ENCODE measurements at places on chromosomes 4 and X.

DNA sequence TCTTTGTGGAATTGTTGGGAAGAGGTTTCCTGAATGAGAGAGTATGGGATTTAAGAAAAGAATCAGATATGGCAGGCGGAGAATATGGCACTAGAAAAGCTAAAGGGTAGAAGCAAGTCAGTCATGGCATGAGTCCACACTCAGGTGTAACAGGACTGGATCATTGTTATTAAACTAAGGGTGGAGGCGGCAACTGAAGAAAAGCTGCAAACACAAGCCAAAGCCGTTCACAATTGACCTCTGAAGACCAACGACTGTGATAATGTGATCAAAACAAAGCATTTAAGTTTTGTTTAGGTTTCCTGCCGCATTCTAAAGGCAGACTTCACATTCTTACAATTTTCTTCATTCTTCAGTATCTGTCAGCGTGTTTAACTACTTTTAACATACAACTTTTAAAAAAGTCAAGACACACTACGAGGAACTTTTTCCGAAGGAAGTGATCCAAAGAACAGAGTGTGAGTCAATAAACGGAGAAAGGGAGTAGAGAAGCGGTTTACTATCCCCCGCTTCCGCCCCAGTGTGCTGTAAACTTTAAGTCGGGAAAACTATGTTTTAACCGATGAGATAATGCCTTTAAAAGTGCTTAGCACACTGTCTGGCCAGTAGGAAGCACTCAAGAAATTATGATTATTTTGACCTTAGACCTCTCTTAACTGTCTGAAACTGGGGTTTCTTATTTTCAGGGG lies 909 bp upstream of the SLAIN2 start:
- DNase-seq, result no peak

- no peak for DNase-seq
These were observed 212.3 kb downstream of the DCAF12L2 start for GRCh38 chrX:125953814-125954213.

- no peak for DNase-seq
These were observed 471.6 kb downstream of the PCDH19 start for GRCh38 chrX:99938464-99938863.

DNA sequence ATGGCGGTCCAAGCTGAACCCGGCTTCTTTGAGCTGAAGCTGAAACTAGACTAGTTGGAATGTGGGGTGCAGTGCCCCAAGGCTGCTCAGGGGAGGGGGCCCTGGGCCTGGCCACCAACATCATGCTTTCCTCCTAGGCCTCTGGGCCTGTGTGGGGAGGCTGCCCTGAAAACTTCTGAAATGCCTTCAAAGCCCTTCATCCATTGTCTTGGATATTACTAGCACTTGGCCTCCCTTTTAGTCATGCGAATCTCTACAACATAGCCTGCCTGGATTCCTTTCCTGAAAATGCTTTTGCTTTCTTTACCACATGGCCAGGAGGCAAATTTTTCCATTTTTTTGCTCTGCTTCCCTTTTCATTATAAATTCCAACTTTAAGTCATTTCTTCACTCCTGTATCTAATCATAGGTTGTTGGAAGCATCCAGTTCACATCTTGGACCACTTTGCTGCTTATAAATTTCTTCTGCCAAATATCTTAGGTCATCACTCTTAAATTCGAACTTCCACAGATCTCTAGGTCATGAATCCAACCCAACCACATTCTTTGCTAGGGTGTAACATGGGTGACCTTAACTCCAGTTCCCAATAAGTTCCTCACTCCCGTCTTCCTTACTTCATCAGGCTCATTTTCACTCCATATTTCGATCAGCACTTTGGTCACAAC lies 103.4 kb downstream of the DDIT4L start:
- no peak for DNase-seq

- DNase-seq, result no peak
These were observed 95.9 kb upstream of the RPS6KA3 start for GRCh38 chrX:20362268-20363267.

- DNase-seq, result no peak
These were observed 79.6 kb upstream of the LRPAP1 start for GRCh38 chr4:3611778-3612177.

GRCh38 chr4:128358231-128358912 lies 70.8 kb upstream of the PGRMC2 start:
- DNase-seq, result no peak

- no peak for DNase-seq
These were observed 109.9 kb downstream of the ZNF518B start for GRCh38 chr4:10347281-10347795.

DNA sequence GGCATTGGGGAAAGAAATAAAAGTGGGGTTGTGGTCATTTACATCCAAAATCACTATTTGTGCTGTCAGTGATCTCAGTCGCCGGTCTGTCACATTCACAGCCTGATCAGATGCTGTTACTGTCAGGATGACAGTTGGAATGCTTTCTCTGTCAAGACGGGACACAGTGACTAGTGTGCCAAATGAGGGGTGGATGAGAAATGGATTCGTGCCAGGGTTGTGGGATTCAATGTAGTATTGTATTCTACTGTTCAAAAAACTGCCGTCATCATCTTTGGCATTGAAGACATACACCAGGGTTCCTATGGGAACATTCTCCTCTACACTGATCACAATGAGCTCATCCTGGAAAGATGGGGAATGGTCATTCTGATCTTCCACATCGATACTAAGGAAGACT lies 171.1 kb downstream of the DCHS2 start:
- DNase-seq, result no peak

- DNase-seq, result no peak
These were observed 171.8 kb upstream of the FAM9B start for GRCh38 chrX:9205599-9206223.

- no peak for DNase-seq
These were observed 78.5 kb upstream of the DDIT4L start for GRCh38 chr4:100268789-100269188.

- no peak for DNase-seq
These were observed 5.6 kb upstream of the KLHL2 start for GRCh38 chr4:165201806-165202205.

DNA sequence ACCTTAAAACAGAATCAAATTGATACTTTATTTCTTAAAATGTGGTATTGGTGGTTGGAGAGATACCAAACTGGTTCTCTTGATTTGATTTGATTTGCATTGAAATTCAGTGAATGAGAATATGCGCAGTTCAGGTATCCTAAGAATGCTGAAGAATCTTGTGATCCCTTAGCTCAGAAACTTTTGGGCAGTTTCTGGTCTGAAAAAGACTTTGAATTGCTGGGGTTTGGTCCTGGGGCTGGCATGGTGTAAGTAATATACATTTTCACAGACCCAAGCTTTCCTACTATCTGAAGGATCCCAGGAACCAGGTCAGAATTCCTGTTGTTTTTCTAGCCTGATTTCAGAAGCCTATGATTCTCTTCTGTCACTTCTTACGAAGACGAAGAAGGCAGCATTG lies 6.6 kb downstream of the RAB33B start:
- no peak for DNase-seq

GRCh38 chr4:132180020-132180427 lies 969.1 kb upstream of the PCDH10 start:
- DNase-seq, result no peak

DNA sequence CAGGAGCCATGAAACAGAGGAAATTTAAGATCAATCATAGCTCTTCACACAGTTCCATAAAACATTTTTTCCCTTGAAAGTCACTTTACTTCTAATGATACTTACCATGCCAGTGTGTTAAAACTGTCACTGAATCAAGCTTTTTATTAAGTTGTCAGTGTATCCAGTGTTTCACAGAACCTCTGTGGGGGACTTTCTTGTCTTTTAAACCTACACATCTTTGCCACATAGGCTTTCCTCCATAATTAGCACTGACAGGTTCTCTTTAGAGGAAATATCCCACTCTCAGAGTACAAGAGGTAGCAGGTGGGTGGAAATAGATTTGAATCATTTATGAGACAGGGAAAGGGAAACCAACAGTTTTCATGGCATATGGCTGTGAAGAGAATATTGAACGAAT lies 25.8 kb upstream of the DYNLT3 start:
- no peak for DNase-seq

DNA sequence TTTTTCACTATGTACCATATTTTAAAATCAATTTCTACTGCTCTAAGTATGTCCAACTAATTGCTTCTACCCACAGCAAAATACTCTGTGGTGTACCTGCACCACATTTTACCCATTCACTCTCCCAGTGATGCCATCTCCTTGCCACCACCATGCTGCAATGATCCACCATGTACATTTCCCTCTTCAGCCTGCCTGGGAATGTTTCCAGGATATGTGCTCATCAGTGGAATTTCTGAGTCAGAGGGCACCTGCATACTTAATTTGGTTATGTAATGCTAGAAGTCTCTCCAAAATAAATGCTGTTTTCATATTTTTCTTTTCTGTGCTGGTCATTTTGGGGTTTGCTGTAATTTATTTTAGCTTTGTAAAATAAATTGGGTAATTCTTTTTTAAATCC lies 33.2 kb upstream of the OCIAD2 start:
- no peak for DNase-seq

DNA sequence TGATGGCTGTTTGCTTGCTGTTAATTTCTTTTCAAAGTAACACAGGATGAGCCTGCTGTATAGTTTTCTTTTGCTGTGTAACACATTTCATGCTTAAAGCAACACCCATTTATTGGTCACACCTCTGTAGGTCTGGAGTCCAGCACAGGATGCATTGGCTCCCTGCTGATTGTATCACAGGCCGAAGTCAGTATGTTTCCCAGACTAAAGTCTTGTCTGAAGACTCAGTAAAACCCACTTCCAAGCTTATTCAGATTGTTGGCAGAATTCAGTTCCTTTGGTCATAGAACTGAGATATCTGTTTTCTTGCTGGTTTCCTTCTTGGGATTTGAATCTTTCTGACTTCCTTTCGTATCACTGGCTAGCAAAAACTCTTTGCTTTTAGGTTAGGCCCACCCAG lies 54.3 kb downstream of the LRP2BP start:
- DNase-seq, result no peak

DNA sequence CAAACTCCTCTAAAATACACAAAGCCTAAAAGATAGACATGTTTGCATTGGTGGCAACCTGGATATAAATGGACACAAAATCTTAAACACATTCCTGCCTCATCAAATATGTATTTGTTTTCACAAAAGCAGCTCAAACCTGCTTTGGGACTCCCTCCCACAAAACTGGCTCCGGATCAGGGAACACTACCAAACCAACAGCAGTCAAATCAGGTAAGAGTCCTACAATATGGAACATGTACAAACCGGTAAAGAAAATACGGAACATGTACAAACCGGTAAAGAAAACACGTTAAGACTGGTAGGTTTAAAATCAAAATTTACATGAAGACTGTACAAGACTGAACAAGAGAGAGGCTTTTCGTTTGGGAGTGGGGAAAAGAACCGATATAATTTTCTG lies 4.3 kb downstream of the AMTN start:
- no peak for DNase-seq

DNA sequence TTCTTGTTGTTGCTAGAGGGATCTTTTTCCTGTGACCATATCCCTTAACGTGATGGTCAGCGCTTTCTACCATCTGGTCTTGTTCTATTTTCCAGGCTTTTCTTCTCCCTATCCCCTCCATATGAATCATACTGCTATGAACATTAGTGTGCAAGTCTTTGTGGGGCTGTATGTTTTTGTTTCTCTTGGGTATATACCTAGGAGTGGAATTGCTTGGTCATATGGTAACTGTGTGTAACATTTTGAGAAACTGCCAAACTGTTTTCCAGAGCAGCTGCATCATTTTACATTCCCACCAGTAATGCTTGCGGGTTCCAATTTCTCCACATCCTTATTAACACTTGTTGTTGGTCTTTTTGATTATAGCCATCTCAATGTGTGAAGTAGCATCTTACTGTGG lies 121.4 kb downstream of the SPRY1 start:
- no peak for DNase-seq

GRCh38 chrX:8627796-8628195 lies 104.1 kb downstream of the ANOS1 start:
- no peak for DNase-seq

GRCh38 chr4:86015412-86016350 lies 344.2 kb downstream of the MAPK10 start:
- no peak for DNase-seq

- no peak for DNase-seq
These were observed 181.5 kb downstream of the SHROOM3 start for GRCh38 chr4:76616526-76616925.

- DNase-seq, result no peak
These were observed 55.4 kb upstream of the RASGEF1B start for GRCh38 chr4:81527115-81527514.

DNA sequence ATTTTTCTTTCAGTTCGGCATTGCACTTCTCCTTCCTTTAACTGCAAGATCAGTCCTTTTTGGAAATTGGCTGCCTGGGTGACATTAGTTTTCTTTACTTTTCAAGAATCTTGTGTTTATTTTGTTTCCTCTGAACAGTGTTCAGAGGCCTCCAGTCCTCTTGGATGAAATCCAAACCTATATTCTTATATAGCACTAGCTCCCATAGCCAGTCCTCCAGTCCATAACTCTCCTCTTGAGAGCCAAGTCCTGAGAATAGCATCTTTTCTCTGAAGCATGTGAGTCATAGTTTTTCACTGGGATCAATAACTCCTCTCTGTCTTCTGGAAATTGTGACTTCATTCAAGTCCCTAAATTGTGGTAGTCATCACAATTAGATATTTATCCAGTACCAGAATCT lies 357.5 kb downstream of the RAPGEF2 start:
- DNase-seq, result no peak

- DNase-seq, result no peak
These were observed 46.9 kb upstream of the SMARCAD1 start for GRCh38 chr4:94160774-94161173.

- DNase-seq, result no peak
These were observed 391.4 kb downstream of the SH2D1A start for GRCh38 chrX:124737771-124738170.

DNA sequence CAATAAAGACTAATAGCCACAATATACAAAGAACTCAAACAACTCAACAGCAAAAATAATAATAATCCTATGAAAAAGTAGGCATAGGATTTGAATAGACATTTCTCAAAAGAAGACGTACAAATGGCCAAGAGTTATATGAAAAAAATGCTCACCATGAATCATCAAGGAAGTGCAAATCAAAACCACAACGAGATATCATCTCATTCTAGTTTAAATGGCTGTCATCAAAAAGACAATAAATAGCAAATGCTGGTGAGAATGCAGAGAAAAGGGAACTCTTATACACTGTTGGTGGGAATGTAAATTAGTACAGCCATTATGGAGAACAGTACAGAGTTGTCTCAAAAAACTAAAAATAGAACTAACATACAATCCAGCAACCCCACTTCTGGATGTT lies 18.8 kb downstream of the TLR6 start:
- no peak for DNase-seq

GRCh38 chrX:125628435-125628834 lies 308.8 kb downstream of the TEX13C start:
- DNase-seq, result no peak

GRCh38 chrX:72043636-72044035 lies 88.1 kb downstream of the RTL5 start:
- no peak for DNase-seq
